Natural killer cell (primary cell): ENCODE measurements at places on chromosomes 2 and 18. TPM values are rescaled to one million over a fixed set of nuclear protein-coding genes. Genes with fewer than 3 reads are reported as not detected.

The RBM43 gene
- total RNA-seq = 10.9 TPM

The TMEFF2 gene
- not detected for total RNA-seq

The FOXD4L1 gene
- not detected for total RNA-seq

The THSD7B gene
- total RNA-seq = not detected

The DYTN gene
- not detected for total RNA-seq
